Glomerular endothelial cell (primary cell): ENCODE measurements at places on chromosomes 16 and 17. TPM values are rescaled to one million over a fixed set of nuclear protein-coding genes. Genes with fewer than 3 reads are reported as not detected.

Gene IL17C
- total RNA-seq: not detected in 2 replicates

Gene CHST5
- 0.12 TPM in 1 of 2 replicates, not detected in the other for total RNA-seq

Gene NACA2
- not detected in 2 replicates for total RNA-seq

Gene NIP7
- total RNA-seq: 22.6 and 25.8 TPM in 2 replicates

Gene KRTAP4-5
- not detected in 2 replicates for total RNA-seq

Gene CACNB1
- 4.4 and 6.6 TPM in 2 replicates for total RNA-seq

Gene KRTAP2-1
- total RNA-seq: not detected in 2 replicates

Gene KRT33B
- not detected in 2 replicates for total RNA-seq

Gene ST6GALNAC2
- 1.8 and 3.3 TPM in 2 replicates for total RNA-seq

Gene ARHGDIG
- total RNA-seq: 0.64 and 4.0 TPM in 2 replicates

Gene SPATA22
- not detected in 2 replicates for total RNA-seq

Gene COPRS
- 58.1 and 62.2 TPM in 2 replicates for total RNA-seq

Gene GPR142
- total RNA-seq: 0.10 TPM in 1 of 2 replicates, not detected in the other

Gene YPEL3
- 26.1 and 52.7 TPM in 2 replicates for total RNA-seq

Gene ANKFN1
- not detected in 2 replicates for total RNA-seq

Gene TNFRSF13B
- total RNA-seq: not detected in 2 replicates

Gene TUBD1
- 5.0 and 5.9 TPM in 2 replicates for total RNA-seq

Gene CDRT15
- not detected in 2 replicates for total RNA-seq

Gene SLC6A2
- total RNA-seq: not detected in 2 replicates

Gene RCVRN
- not detected in 2 replicates for total RNA-seq

Gene FOXJ1
- total RNA-seq: 0.18 and 0.39 TPM in 2 replicates

Gene C1QTNF1
- total RNA-seq: 5.5 and 7.3 TPM in 2 replicates

Gene QPRT
- total RNA-seq: 6.0 and 14.9 TPM in 2 replicates

Gene ANKRD40CL
- not detected in 2 replicates for total RNA-seq

Gene CTF1
- 0.19 and 0.53 TPM in 2 replicates for total RNA-seq

Gene MT4
- not detected in 2 replicates for total RNA-seq

Gene CCR7
- total RNA-seq: 0.05 TPM in 1 of 2 replicates, not detected in the other

Gene KRT14
- not detected in 2 replicates for total RNA-seq

Gene DNAAF1
- total RNA-seq: not detected in 2 replicates

Gene TMEM204
- 20.4 and 34.2 TPM in 2 replicates for total RNA-seq

Gene LGALS9B
- total RNA-seq: not detected in 2 replicates

Gene SYNGR3
- 5.6 and 9.6 TPM in 2 replicates for total RNA-seq

Gene IGF2BP1
- 15.6 and 21.9 TPM in 2 replicates for total RNA-seq

Gene TBC1D3G
- total RNA-seq: not detected in 2 replicates

Gene HSPB9
- total RNA-seq: not detected in 2 replicates

Gene KRT33A
- total RNA-seq: not detected in 2 replicates

Gene TRPV2
- 58.5 and 67.3 TPM in 2 replicates for total RNA-seq

Gene HOXB5
- total RNA-seq: 2.4 and 7.4 TPM in 2 replicates

Gene SSTR5
- not detected in 2 replicates for total RNA-seq

Gene RNF157
- 0.44 and 0.58 TPM in 2 replicates for total RNA-seq

Gene CSH1
- not detected in 2 replicates for total RNA-seq

Gene NPTX1
- 0.99 and 35.0 TPM in 2 replicates for total RNA-seq

Gene PPL
- 0.18 and 1.3 TPM in 2 replicates for total RNA-seq

Gene GOSR1
- total RNA-seq: 21.4 and 35.0 TPM in 2 replicates

Gene CCL14
- total RNA-seq: 5.6 and 11.2 TPM in 2 replicates

Gene RAB37
- total RNA-seq: 0.87 TPM in 1 of 2 replicates, not detected in the other

Gene PRDM7
- total RNA-seq: not detected in 2 replicates

Gene PTGES3L
- 2.4 and 3.2 TPM in 2 replicates for total RNA-seq

Gene NHLRC4
- total RNA-seq: 2.7 and 3.3 TPM in 2 replicates

Gene TAC4
- not detected in 2 replicates for total RNA-seq

Gene CCDC40
- total RNA-seq: 2.6 and 4.9 TPM in 2 replicates
